T-cell (primary cell): ENCODE measurements at places on chromosomes 13 and 19.

- DNase-seq: no peak
Measured at GRCh38 chr13:97068151-97068550, 73.9 kb upstream of the OXGR1 start.

GRCh38 chr13:26255115-26255514 is 1.2 kb downstream of the CDK8 start:
- no peak for DNase-seq

GRCh38 chr13:26133851-26134250 is 82.0 kb upstream of the SHISA2 start:
- DNase-seq: no peak

DNA sequence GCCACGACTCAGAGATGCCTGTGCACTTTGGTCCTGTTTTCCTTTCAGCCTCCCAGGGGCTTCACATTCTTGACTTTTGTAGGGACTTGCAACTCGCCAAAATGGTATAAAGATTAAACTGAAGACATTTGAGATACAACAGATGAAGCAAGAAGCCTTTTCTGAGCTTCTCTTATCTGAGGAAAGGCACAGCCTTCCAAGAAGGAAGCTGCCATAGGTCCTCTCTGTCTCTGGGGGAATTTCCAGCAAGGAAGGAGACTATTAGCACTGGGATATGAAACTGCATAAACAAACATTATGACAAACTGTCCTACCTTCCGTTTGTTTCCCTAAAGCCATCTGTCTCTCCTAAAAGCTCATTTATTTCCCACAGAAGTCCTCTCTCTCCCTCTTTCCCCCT is 39.3 kb downstream of the TGDS start:
- DNase-seq: no peak

DNA sequence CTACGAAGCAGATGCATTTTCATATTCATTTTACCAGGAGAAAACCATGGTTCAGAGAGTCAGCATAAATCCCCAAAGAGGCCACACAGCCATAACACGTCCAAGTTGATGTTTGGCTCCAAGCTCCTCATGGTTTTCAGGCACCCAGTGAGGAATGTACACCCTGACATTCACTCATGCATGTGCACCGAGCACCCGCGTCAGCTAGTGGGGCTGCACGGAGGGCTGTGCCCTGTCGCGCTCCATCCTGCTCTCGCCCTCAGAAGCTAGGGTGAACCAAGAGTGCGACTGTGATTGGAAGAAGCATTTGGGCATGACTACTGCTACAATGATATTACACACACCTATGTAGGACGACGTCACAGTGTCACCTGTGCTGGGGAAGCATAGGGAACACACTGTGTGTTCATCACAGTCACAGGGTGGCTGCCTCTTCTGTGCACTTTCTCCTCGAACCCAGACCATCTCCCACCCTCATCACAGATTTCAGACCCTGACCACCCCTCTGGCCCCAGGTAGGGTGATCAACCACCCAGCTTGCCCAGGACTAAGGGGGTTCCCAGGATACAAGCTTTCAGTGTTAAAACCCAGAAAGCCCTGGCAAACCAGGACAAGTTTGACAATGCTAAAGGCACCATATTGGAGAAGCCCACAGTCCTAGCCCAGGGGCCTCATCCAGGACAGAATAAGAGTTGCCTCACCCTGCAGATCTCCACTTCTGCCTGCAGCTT is 148.6 kb upstream of the ZNF507 start:
- no peak for DNase-seq

DNA sequence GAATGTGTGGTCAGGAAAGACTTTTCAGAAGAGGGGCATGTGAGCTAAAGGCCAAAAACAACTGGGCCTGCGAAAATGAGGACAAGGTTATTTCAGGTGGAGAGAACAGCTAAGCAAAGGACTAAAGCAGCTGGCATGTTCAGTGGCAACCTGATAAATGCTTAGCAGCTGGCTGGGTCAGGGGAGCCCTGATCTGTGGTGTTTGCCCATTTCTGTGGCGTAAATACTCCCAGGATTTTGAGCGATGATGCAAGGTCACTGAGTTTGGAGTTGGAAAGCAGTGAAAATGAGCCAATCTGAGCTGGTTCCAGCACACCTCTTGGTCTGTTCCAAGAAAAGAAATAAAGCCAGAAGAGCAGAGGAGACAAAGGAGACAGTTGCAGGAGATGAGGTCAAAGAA is 704.3 kb downstream of the UQCRFS1 start:
- DNase-seq: no peak

DNA sequence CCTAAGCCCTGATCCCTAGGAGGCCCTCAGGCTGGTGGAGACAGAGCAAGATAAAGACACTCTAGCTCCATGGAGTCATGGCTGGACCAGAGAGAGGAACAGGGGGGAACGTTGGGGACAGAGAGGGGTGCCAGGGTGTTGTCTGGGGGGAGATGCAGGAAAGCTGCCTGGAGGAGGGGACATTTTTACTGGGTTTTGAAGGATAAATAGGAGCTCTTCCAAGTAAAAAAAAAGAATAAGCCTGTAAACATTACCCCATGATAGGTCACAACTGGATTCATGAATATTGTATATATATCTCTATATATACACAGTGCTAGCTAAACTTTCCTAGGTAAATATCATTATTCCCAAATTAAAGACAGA is 714 bp downstream of the HSH2D start:
- DNase-seq: no peak

DNA sequence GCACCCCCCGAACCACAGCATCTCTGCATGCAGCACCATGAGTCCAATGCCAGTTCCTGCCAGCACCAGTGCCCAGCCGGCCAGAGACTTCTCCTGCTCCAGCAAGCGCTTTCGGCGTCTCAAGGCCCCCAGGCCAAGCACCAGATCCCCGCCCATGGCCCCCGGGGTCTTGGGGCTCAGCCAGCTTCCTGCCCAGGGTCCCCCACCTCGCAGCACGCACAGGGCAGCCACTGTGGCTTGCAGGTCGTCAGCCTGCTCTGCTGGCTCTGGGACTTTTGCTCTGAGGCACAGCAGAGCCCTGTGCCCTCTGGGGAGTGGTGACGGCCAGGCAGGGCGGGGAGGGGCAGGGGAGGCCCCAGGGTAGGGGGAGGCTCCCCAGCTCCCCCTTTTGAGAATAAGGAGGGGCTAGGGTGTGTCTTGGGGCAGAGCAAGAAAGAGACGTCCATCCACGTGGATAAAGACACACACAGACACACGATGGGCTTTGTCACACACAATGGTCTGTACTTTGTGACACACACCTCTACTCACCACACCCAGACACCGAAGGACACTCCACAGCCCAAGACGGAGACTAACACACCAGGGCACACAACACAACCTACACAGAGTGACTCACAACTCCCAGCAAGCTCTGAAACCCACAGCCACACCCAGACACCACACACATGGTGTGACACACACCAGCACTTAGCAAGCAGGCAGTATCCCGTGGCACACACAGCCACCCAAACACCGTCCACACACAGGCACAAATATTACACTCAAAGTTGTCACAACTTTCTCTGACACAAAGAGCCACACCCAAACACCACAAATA is at the start of gene KCNN4:
TSS of gene KCNN4 (minus strand) at position 268 of the 820 bp plus-strand sequence. CDS start at position 156, 112 bp downstream.
- DNase-seq: peak; percentile 30

- DNase-seq: no peak
Measured at GRCh38 chr13:113607889-113608635, 23.5 kb downstream of the TFDP1 start.

GRCh38 chr13:110605132-110605531 is 10.2 kb upstream of the NAXD start:
- DNase-seq: no peak

- DNase-seq: no peak
Measured at GRCh38 chr13:99055735-99056134, 77.9 kb upstream of the DOCK9 start.

GRCh38 chr13:20151016-20151415 is 9.8 kb downstream of the GJA3 start:
- no peak for DNase-seq

DNA sequence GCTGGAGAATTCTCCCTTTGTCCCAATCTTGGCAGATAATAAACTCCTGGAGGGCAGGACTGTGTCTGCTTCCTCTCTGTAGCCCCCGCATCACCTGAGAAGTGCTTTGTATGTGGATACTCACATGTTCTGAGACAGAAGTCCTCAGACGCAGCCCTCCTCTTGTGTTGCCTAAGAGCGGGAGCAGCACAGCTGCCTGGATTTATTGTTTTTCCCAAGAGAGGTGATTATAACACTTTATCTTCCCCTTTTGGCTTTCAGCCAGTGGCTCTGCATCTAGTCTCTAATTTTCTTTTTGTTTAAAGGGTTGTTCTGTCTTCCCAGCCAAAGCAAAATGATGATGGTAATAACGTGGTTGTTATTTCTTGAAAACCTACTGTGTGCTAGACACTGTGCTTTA is 36.1 kb downstream of the OLFM4 start:
- DNase-seq: no peak

DNA sequence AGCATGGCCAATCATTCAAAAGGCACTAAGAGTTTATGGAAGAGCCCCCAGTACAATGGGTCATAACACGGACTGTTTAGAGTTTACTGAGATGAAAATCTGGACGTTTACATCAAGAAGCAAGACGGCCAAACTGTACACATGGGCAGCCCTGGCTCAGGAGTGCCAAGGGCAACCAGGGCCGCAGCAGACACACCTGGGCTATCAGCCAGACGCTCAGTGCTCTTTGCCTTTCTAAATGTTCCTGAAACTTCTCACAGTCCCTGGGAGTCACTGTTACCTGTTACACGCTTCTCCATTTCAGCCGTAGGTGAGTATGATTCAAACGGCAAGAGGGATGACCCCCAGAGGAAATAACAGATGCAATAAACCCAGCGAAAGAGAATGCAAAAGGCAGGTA is 64.5 kb downstream of the ABCC4 start:
- no peak for DNase-seq

GRCh38 chr13:89980896-89981295 is 1366.6 kb upstream of the MIR17HG start:
- DNase-seq: no peak

DNA sequence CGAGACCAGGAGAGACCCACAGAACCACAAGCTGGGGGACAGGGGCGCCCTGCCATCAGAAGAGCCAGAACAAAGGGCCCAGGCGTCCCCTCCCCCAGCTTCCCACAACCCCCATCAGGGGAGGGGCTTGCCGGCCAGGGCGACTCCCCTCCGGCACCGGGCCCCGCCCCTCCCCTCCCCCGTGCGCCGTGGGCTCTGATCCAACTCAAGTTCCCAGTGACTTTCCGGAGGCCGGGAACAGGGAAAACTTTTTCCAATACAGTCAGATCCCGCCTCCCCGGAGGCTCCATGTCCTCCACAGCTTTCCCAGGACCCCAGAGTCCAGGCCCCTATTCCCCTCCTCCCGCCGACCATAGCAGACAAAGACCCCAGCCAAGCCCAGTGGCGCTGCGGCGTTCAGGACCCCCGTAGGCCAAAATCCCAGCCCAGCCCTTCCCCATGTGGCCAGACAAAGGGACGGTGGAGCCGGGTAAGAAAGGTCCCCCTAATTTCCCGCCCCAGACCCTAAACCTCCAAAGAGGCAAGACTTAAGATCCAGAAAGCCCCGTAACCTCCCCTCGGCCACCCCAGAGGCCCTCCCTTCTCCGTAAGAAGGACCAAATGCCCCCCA is 673 bp downstream of the TEAD2 start:
- no peak for DNase-seq

DNA sequence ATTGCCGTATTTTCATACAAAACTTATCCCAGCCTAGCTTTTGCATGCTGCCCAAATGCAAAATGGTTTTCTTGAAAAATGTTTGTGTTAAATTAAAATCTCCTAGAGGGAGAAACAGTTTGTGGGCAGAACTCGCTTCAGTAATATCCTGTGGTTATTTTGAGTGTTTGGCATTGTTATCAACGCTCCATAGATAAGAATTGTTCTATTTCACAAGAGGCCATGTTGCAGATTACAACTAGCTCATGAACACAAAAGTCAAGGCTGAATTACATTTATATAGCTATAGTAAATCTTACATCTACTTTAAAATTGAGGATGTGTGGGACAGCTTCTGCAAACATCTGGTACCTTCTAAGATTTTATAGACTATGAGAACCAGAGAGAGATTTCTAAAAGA is 447.9 kb downstream of the DCT start:
- DNase-seq: no peak

- no peak for DNase-seq
Measured at GRCh38 chr19:18273561-18274218, 562 bp downstream of the IQCN start.

DNA sequence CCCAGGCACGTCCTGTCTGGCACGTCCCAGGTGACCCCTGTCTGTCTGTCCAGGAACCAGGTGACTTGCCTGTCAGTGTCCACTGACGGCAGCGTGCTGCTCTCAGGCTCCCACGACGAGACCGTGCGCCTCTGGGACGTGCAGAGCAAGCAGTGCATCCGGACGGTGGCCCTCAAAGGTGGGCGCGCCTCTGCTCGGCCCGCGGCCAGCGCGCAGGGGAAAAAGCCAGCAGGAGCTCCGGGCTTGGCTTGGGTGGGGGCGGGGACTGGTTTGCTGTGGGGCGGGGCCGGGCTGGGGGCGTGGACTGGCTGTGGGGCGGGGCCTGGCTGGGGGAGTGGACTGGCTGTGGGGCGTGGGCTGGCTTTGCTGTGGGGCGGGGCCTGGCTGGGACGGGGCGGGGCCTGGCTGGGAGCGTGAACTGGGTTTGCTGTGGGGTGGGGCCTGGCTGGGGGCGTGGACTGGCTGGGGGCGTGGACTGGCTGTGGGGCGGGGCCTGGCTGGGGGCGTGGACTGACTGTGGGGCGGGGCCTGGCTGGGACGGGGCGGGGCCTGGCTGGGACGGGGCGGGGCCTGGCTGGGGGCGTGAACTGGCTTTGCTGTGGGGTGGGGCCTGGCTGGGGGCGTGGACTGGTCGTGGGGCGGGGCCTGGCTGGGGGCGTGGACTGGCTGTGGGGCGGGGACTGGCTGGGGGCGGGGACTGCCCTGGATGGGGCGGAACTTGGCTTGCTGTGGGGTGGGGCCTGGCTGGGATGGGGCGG is 7.2 kb downstream of the WDR18 start:
- DNase-seq: peak; percentile 63

DNA sequence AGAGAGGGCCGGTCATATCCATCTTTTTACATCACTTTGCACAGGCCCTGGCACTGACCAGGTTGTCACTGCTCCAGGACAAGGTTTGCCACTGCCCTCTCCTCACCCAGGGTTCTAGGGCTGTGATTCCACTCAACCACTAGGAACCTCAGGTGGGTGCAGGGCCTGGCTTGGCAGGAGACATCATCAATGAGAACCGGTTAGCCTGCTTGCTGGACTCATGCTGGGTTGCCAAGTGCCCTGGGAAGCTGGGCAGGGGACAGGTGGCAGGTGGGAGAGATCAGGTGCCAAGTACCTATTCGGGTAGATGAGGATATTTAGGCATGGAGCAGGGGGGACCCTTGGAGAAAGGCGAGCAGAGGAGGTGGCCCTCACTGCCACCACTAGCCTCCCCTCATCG is 4.2 kb upstream of the CERS4 start:
- DNase-seq: no peak

- no peak for DNase-seq
Measured at GRCh38 chr19:11088506-11089253, 583 bp upstream of the LDLR start.
